ENCODE measurements at places on chromosomes 3 and 15. TPM values are rescaled to one million over a fixed set of nuclear protein-coding genes. Genes with fewer than 3 reads are reported as not detected.

FAM219B gene
- polyA plus RNA-seq = 42.7 TPM

TM4SF1 gene
- not detected for polyA plus RNA-seq

C3orf80 gene
- not detected for polyA plus RNA-seq

GOLGA6L4 gene
- not detected for polyA plus RNA-seq

GHRL gene
- polyA plus RNA-seq = 1.5 TPM

AKAP13 gene
- polyA plus RNA-seq = 152 TPM

A4GNT gene
- not detected for polyA plus RNA-seq

NRROS gene
- 18.9 TPM for polyA plus RNA-seq
